Fibroblast of skin of right biceps (primary cell): ENCODE measurements at places on chromosomes 3 and 15.

GRCh38 chr15:91209726-91210125 is 109.7 kb downstream of the SV2B start:
- DNase-seq, result no peak

DNA sequence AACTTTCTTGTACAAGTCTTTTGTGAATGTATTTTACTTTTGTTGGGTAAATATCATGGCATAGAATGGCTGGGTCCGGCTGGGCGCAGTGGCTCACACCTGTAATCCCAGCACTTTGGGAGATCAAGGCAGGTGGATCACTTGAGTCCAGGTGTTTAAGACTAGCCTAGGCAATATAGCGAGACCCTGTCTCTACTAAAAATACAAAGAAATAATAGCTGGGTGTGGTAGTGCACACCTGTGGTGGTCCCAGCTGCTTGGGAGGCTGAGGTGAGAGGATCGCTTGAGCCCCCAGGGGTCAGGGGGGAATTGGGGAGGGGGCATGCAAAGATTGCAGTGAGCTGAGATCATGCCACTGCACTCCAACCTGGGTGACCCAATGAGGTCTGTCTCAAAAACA is 52.9 kb downstream of the ANP32A start:
- no peak for DNase-seq

DNA sequence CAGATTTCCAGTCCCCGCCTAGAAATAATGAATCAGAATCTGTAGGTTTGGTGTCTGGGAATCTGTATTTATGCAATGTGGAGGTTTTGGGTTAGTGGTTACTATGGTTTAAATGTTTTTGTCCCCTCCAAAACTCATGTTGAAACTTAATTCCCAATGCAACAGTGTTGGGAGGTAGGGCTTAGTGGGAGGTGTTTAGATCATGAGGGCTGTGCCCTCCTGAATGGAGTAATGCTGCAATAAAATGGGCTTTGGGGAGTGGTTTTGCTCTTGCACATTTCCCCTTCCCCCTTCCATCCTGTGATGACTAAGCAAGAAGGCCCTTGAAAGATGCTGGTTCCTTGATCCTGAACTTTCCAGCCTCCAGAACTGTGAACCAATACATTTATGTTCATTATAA is 9.2 kb upstream of the RFC4 start:
- peak; percentile 87 for DNase-seq

DNA sequence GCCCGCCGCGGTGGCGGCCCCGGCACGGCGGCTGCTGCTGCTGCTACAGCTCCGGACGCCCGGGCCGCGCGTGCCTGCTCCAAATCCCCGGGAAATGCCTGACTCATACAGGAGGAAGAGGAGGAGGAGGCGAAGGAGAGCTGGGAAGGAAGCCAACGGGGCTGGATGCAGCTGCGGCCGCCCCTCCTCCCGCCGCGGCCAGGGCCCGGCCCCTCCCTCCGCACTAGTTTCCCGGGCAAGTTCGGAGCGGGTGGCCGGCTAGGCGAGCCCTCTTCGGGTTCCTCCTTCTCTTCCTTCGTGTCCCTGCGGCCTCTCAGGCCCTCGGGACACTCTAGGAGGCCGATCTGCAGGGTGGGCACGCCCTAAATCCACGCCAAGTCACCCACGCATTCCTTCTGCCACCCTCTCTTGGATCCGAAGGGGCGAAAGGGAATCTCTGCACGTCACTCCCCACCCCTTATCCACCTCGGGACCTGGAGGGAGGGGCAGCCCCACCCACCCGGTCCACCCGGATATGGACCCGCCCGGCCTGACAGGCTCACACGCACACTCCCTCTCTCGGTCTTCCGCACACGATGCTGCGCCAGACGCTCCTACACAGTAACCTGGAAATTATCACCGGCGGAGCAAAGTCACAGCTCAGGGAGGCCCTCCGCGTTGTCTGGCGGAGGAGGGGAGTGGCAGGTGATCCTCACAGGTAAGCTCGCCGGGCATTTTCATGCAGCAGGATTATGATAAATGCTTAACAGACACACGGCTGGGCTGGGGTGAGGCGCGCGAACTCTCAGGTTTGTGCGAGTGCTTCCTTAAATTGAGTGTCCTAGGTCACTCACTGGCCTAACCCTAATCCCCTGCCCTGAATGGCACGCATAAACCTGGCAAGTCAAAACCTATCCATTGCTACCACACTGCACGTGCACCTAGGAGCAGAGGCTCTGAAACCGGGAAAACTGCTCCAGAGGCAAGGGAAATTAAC is at the start of the genes OSBPL10 and ZNF860:
Gene OSBPL10 (minus strand): TSS at position 57 of the 976 bp plus-strand sequence. CDS start 83 bp downstream, outside the sequence.
Gene ZNF860 (plus strand): TSS at position 545 of the 976 bp plus-strand sequence. CDS start 7,330 bp downstream, outside the sequence.
- peak; percentile 94 for DNase-seq

DNA sequence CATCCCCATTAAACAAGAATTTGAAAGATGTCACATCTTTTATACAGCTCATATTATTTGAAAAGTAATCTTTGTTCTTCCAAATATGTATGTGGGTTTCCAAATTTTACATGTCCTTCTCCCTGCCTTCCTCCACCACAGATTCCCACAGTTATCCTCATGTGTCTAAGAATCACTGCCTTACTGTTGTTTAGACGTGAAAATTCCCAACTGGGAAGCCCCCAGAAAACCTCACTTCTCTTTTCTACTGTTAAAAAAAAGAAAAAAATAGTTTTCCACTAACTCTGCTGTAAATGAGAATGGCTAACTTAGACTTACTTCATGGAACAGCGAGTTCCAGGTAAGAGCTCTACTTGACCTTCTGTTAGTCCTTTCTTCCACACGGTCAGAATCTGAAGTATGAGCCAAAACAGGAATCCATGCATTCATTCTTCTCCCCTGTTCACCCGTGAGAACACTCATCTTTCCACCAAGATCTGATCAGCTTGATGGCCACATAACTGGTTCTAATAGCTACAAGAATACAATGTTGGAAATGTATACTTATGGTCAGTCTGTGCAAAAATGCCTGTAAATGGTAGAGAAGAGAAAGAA is 17.9 kb upstream of the CSTA start:
- DNase-seq, result no peak

DNA sequence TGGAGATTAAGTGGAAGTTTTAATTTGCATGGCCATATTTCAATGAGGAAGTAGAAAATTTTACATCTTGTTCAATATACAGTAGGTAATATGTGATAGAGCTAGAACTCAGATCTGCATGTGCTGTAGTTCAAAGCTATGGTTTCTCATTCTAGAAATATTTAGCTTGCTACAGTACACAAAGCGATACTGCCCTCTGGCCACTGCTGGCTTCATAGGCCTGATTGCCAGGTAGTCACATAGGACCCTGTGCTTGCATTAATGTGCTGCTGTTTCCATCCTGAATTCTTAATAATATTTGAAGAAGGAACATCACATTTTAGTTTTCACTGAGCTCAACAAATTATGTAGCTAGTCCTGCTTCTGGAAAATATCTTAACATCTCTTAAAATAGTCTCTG is 87.0 kb downstream of the PLSCR2 start:
- peak; percentile 15 for DNase-seq

DNA sequence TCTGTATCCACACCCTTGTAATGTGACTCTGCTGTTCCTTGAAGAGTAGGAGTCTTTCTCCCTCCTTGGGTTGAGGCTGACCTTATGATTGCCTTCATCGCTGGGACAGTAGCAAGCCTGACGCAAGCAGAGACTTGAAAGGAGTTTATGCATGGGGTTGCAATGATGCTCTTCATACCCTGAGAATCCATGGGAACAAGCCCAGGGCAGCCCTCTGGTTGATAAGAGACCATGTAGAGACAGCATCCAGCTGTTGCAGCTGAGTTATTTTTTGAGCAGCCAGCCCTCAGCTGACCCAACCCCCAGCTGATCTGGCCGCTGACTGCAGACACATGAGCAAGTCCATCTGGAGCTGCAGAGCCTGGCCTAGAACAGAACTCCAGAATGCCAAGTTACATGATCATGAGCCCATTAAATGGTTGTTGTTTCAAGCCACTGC is 60.6 kb upstream of the ARNT2 start:
- DNase-seq, result no peak

DNA sequence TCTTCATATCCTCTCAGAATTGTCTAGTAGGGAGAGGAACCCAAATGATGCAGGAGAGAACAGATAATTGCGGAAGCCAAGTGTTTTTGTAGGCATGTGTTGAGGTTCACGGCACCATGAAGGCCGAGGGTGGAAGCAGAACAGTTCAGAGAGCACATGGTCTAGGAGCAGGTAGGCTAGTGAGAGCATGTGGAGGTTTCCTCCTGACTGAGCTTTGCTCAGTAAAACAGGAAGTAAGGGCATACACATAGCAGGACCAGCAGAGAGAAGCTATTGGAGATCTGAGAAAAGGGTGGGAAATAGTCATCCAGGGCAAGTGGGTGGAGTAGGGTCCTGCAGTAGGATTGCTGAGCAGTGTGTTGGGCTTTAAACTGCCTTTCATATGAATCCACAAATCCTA is 491.1 kb downstream of the FHIT start:
- DNase-seq, result no peak

DNA sequence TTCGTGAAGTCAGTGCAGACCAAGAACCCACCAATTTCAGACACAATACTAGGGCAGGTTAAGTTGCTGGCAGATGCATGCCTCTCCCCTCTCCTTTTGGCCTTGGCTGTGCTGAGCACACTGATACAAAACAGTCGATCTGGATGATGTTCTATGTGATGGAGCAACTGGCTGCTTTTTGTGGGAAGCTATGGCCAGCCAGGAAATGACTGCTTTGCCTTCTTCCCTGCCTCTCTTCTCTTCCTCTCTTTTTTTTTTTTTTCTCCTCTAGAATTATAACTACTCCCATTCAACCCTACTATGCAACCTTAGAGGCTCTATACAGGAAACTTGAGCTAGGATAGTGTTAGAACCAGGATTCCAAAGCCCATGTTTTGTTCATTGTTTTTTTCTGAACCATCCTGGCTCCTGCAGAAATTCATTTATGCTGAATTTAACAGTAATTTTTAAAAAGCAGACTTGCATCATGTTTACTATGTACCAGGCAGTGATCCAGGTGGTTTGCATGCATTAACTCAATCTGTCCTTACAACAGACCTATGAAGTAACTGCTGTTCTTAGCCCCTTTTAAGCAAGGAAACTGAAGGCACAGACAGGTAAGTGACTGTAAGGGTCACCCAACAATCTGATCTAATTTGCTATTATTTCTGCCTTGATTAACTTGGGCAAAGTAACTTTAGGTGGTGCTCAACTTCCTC is 62.9 kb downstream of the PLD1 start:
- no peak for DNase-seq

DNA sequence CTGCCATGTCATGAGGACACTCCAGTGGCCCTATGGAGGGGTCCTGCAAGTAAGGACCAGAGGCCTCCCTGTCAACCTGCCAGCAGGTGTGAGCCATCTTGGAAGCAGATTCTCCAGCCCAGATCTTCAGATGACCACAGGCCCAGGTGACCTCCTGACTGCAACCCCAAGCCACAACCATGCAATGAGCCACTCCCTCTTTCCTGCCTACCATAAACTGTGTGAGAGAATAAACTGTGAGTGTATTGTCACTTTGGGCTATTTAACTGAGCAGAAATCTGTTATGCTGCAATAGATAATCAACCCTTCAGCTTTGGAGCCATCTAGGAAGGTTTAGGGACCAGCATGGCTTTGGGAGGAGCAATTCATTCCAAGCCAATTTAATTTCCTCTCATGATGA is 367.9 kb downstream of the SHQ1 start:
- no peak for DNase-seq

GRCh38 chr15:40333922-40334492 is 6.7 kb downstream of the CCDC9B start:
- peak; percentile 81 for DNase-seq

DNA sequence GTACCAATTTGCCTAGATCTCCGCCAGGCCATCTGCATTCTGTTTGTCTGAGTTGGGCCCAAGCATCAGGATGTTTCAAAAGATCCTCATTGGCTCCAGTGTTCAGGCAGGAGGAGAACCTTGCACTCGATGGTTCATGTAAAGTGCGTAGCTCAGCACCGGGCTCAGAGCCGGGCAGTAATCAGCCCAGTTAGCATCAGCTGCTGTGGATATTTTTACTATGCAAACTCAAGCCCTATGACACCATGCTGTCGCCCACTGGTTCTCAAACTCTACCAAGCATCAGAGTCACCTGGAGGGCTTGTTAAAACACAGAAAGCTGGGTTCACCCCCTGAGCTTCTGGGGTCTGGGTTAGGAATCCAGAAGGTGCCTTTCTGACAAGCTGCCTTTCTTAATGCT is 310.8 kb downstream of the SHQ1 start:
- no peak for DNase-seq

GRCh38 chr3:46893146-46893748 is 15.7 kb downstream of the PTH1R start:
- DNase-seq, result no peak

GRCh38 chr15:91456251-91456718 is 356.2 kb downstream of the SV2B start:
- DNase-seq, result peak; percentile 95

DNA sequence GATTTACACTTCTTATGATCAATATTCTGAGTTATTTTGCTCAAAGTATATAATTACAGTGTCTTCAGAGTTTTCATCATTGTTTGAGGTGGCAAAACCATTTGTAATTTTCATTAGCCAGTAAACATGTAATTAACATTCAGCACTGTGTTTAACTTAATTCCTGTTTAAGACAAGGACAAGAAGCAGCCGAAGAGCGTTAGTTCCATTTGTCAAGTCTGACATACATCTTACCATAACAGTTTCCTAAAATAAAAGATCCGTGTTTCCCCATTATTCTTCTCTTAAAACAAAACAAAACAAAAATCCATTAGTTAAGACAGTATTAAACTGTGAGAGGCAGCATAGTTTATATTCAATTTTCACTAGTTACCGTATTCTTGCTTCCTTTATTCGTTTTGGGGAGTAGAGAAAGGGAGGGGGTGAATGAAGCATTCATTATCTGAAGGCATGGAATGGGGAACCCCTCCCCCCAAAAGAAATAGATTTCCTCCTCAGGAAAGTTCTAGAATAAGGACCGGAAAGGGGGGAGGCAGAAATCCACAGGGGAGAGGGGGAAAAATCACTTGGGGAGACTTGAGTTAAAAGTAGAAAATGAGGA is 5.5 kb upstream of the NR2F2 start:
- DNase-seq, result no peak

DNA sequence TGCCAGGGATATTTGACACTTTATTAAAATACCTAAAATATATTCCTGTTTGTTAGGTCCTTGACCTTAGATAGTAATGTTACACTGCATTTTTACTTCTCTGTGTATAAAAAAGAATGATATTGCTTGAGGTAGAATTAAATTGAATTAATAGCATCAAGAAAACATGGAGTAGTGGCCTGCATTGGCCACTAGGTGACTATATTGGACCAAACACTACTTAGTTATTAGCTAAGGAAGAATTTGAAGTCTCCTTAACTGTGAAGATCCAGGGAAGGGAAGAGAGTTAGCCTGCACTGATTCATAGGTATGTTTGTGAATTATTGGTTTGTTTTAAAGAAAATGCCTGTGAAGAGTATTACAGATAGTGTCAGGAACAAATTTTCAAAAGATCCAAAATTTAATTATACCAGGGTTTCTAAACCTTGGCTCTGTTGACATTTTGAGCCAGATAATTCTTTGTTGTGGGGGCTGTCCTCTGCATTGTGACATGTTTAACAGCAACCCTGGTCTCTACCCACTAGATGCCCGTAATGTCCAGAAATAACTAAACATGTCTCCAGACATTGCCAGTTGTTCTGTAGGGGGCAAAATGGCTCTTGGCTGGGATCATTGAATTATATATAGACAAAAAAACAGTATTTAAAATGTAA is 103.6 kb upstream of the THSD4 start:
- peak; percentile 74 for DNase-seq
